ENCODE measurements at places on chromosomes 5 and 9.

- DNase-seq: no peak
Measured at GRCh38 chr5:150765799-150766169, 7.0 kb upstream of the DCTN4 start.

DNA sequence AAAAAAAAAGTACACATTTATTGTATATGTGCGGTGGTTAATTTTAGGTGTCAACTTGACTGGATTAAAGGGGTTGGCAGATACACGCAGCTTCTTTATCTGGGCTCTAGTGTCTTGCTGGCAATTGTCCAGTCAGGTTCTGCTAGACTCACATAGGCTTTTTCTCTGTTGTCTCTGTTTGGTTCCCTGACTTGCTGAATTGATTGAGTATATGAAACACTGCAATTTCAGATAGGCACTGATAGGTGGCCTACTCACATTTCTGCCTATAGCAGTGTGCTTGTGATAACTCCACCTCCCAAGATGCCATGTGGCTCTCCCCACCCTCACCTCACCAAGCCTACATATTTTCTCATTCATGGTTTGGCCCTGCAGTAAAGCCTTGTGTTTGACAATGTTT is 52.5 kb downstream of the AOPEP start:
- no peak for DNase-seq

- peak; percentile 22 for DNase-seq
Measured at GRCh38 chr5:173201636-173202265, 33.3 kb downstream of the NKX2-5 start.

DNA sequence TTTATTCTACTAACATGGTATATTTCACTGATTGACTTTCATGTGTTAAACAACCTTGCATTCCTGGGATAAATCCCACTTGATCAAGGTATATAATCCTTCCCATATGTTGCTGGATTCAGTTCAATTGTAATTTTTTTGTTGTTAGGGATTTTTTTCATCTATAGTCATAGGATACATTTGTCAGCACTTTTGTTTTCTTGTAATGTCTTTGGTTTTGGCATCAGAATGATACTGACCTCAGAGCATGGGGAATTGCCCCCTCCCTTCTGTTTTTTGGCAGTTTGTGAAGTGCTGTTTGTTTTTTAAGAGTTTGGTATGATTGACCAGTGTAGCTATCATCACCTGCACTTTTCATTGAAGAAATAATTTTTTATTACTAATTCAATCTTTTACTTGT is 176.8 kb upstream of the RASEF start:
- no peak for DNase-seq

GRCh38 chr9:126297661-126298060 is 29.0 kb upstream of the MVB12B start:
- DNase-seq: no peak

DNA sequence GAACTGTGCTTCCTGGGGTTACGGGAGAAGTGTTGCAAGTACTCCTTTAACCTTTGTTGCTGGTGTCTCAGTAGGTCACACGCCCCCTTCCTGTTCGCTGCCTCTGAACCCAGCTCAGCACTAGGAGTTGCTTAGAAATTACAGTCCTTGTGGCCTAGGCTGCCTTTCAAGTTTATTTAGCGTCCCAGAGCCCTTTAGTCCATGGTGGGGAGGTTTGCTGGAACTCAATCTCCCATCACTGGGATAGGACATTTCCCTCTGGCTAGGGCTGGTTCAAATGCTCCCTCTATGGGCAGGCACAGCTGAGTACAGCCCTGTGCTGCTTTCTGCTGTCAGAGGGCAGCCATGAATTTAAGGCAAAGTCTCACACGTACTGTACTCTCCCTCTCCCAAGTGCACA is 4.7 kb downstream of the IFNA8 start:
- peak; percentile 39 for DNase-seq

DNA sequence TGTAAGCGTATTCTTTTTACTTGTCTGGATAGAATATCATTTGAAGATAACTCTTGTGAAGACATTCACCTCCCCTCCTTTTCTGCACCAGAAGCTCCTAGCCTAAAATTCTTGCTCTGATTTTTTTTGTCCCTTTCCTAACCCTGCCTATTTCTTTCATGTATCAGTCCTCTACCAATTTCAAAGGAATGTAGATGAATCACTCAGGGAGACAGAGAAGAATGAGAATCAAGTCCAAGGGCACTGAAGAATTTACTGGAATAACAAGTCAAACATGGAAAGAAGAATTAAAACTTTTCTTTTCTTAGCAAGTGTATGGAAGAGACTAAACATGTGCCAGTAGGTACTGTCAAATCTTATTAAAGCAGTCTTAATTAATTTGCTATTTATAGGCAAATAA is 618.7 kb downstream of the DNAH5 start:
- no peak for DNase-seq

- no peak for DNase-seq
Measured at GRCh38 chr9:129964901-129965734, 77.9 kb downstream of the FNBP1 start.

GRCh38 chr9:114906922-114907571 is 23.3 kb downstream of the TNFSF8 start:
- peak; percentile 95 for DNase-seq

- no peak for DNase-seq
Measured at GRCh38 chr9:86324308-86324707, 29.9 kb downstream of the TUT7 start.

DNA sequence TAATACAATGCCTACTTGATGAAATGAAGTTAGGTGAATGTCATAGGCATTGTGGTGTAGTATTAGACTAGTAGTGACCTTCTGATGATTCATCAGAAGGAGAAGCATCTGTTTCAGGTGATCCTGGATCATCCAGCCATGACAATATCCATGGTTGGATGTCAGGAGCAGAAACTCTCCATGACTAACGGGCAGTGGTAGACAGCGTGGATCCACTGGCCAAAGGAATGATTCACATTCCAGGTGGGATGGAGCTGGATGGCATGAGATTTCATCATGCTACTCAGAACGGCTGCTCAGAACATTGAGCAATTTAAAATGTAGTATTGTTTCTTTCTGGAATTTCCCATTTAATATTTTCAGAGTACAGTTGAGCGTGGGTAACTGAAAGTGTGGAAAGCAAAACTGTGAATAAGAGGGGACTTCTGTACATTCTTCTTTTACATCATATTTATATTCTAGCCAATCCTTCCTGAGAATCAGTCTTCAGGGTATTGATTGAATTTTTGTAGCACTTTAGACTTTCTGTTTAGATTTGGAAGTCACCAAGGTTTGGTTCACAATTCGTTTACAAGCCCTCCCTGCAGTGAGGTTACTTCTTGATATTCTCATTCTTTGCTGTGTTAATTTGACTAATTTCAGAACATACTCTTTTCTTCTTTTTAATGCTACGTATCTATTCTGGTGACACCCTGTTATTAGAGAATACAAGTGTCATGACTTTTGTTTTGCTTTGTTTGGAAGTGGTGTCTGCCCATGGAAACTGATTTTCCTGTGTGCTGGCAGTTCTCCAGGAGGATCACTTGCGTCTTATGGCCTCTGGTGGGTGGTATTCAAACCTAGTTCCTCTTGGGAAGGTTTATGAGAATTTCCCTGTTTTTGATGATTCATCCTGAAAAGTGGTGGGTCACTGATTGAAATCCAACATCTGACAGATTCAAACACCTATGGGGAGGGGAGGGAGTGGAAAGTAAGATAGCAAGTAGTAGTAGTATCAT is 12.2 kb upstream of the CLINT1 start:
- no peak for DNase-seq

DNA sequence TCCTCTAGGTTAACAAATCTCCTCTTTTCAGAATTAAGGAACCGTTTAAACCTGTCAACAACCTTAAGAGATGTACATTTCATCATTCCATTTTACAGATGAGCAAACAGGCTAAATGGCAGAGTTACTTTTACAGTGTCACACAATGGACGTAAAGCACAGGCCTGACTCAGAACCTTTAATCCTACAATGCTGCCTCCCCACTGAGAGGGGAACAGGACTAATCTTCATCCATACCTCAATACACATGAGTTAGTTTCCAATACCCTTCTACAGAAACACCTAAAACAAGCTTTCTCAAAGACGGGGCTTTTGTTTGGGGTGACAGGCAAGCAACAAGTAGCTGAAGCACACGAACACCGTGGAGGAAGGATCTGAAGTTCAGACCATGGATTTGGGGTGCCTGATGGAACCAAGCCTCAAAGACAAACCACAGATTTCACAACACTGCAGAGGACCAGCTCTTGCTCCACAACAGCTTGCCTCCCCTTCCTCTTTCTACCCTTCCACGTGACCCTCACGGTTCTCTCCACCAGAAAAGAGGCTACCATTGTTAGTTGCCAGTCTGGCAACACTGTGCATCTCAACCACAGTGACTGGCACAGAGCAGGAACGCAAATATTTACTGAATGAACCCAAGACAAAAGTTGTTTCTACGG is 1.8 kb downstream of the RNF130 start:
- peak; percentile 53 for DNase-seq

DNA sequence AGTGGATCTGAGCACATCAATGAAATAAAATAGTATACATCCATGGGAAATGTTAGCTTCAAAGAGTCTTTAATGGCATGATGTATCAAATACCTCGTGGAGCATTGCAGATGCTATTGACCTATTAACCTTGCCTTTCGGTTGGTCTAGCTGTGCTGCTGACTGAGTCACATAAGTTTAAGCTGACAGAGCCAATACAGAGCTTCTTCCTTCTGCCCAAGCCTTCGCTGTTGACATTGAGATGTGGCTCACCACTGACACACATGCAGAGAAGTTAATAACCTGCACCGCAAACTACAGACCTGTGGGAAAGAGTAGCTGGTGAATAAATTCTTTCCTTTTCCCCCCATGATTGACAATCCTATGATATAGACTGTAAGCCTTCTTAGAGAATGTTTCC is 78.2 kb downstream of the LURAP1L start:
- no peak for DNase-seq

GRCh38 chr9:127133739-127134167 is 11.3 kb upstream of the ANGPTL2 start:
- no peak for DNase-seq

- DNase-seq: peak; percentile 7
Measured at GRCh38 chr9:104682642-104683041, 11.7 kb upstream of the OR13D1 start.

DNA sequence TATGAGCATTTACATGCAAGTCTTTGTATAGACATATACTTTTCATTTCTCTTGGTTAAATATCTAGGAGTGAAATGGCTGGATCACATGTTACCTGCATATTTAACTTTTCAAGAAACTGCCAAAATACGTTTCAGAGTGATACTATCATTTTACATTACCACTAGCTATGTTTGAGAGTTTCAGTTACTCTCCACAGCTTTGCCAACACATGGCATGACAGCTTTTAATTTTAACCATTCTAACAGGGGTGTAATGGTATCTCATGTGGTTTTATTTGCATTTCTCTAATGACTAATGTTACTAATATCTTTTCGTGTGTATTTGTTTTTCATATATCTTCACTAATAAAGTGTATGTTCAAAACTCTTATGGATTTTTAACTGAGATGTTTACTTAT is 99.8 kb downstream of the DTWD2 start:
- no peak for DNase-seq

DNA sequence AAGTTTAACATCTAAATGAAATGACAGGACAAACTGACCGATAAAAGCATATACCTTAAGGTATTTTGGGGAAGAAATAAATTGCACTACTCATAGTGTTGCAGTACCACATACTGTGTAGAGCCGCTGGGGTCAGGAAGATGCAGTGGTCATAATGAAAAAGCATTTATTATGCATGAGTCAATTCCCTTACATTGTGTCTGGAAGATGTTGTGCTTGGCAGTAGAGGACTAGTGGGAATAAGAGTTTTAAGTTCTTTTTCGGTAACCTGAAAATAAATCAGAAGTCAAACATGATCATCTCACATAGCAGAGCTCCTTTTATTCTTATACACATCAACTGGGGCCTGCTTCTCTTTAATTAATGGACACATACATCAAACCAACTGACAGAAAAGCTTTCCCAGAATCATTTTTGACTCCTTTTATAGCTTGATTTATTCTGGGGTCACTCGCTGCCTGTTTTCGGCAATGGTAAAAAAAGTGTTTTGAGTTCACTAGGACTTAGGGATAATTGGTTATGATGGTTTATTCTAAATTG is 262.5 kb upstream of the CHD1 start:
- DNase-seq: no peak

GRCh38 chr9:137313956-137314560 is 12.0 kb upstream of the NRARP start:
- peak; percentile 3 for DNase-seq

- DNase-seq: no peak
Measured at GRCh38 chr5:158234323-158235158, 375.6 kb upstream of the CLINT1 start.

GRCh38 chr9:134358026-134358661 is 31.9 kb downstream of the RXRA start:
- DNase-seq: no peak

DNA sequence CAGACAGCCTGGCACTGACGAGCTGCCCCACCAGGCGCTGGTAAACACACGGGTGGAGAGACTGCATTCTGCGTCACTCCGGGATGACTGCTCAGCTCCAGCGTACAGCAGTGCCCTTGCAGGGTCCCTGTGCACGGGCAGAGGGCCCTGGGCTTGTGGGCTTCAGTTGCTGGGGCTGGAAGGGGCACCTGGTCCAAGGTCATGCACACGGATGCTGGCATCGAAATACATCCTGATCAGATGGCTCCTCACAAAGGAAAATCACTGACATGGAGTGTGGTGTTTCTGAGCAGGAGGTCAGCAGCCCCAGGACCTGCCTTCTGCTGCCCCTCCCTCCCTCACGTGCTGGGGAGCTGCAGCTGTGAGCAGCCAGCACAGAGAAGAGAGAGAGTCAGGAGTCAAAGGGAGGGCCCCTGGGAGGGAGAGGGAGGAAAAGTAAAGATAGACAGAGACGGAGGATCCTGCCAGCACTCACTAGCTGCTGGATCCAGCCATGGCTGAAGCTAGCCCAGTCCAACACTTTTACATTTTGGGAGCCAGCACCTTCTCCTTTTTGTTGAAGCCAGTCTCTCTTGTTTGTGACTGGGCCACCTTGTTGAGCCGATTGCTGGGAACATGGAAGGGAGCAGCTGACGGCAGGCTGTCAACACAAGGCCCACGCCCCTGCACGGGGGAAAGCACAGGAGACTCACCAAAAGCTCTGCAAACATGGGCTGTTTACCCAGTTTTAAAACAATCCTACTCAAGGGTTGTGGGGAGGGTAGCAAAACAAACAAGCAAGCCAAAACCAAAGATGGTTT is 166.5 kb upstream of the PHYKPL start:
- DNase-seq: peak; percentile 34

DNA sequence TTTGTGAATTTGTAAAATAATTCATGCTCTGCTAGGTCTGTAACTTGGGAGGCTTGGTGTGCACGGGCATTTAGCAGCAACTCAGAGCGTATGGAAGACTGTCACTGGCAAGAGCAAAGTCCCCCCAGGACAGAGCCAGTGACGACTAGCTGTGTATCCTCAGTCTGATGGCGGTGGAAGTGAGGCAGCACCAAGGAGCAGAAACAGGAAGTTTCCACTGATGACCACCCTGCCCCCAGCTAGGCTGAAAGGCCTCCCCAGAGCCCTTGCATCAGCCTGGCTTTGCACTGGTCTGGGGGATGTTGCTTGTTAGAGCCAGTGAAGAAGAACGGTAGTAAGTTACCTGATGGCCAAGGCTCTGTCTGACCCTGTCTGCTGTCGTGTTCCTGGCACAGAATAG is 66.8 kb upstream of the ABL1 start:
- DNase-seq: peak; percentile 62

GRCh38 chr5:92909602-92909962 is 671.4 kb downstream of the NR2F1-AS1 start:
- DNase-seq: peak; percentile 71
